ENCODE measurements at places on chromosomes 5 and 9. TPM values are rescaled to one million over a fixed set of nuclear protein-coding genes. Genes with fewer than 3 reads are reported as not detected.
A peak's percentile ranks its signal among the peaks of the same experiment; 100 is the strongest.

- peak; percentile 51 for DNase-seq
Measured at GRCh38 chr5:148179234-148179824, 11.0 kb downstream of the SPINK14 start.

DNA sequence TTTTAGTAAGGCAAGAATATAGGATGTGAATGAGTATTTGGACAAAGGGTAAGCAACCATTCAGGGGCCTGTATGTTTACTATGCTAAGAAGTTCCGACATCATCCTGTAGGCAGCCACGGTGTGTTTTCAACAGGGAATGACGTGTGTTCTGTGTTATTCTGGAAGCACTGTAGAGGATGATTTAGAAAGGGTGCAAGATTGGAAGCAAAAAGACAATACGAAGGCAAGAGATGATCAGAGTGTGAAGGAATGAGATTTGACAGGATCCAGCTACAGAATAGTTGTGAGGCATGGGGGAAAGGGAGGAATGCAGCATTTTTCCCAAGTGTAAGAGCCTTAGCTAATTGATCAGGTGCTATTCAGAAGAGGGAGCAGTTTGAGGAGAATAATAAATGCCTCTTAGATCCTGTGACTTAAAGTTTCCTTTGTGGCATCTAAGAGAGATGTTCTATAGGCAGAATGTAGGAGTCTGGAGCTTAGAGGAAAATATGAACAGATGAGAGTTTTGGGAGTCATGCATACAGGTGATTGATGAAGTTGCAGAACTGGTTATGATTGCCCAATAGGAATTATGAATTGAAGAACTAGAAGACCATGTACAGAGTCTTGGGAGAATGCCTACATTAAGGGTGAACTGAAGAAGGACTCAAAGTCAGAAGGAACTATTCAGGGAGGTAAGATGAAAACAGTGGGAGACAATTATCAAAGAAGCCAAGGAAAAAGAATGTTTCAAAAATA lies 2.5 kb downstream of the SMC5 start:
- DNase-seq = no peak

- DNase-seq = no peak
Measured at GRCh38 chr9:96868709-96869108, 14.4 kb upstream of the ZNF782 start.

DNA sequence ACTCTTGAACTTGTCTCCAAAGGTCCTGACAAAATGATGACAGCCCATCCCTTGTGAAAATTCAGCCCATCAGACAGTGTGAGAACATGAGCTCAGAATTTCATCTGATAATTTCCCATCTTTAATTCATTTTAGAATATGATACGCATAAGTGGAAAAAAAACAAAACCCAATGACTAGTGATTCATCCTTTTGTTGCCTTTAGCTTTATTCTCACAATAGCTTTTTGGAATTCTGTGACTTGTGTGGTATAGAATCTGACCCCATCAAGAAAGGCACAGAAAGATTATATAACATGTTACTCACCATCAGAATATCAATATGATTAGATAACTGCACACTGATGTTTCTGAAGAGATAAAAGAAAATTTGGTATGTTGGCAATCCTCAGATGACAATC lies 16.1 kb upstream of the TMED7 start:
- DNase-seq = no peak

DNA sequence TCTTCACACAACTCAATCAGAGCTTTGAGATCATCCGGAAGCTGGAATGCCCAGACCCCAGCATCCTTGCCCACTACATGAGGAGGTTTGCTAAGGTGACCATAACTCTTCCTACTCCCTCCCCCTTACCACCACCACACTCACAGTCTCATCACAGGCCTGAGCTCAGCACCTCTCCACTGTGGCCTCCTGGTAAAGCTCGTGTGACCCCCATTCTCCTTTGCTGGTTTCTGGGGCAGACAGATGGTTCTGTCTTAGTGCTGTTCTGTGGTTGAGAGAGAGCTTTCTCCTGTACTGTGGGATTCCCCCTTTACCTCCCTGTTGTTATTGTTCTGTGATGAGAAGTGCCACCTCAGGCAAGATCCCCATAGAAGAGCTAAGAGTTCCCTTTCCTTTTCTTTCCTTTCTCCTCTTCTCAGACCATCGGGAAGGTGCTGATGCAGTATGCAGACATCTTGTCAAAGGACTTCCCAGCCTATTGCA lies 92.7 kb upstream of the RUSC2 start:
- no peak for DNase-seq

DNA sequence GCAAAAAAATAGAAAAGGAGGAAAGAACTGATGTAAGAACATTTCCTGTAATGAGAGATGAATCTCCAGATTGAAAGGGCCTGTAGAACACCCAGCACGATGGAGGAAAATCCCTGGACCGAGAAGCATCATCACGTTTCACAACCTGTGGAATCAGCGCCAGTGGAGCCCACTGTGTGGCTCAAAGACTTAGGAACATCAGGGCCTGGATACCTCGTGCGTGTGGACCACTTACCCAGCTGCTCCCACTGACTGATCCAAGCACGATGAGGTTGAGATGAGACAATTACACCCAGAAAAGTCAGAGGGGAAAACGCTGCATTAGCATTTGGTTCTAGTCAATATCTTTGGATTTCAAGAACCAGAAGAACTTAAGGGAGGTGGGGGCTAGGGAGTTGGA lies 224.6 kb downstream of the SYK start:
- DNase-seq = no peak

DNA sequence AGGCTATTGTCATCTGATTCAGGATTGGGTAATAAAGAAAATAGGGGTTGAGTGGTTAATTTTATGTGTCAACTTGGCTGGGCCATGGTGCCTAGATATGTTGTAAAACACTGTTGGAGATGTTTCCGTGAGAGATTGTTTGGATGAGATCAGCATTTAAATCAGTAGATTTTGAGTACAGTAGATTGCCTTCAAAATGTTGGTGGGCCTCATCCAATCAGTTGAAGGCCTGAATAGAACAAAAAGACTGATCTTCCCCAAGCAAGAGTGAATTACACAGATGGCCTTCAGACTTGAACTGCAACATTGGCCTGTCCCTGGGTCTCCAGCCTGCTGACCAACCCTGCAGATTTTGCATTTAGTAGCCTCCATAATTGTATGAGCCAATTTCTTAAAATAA lies 401.3 kb upstream of the KIF2A start:
- no peak for DNase-seq

DNA sequence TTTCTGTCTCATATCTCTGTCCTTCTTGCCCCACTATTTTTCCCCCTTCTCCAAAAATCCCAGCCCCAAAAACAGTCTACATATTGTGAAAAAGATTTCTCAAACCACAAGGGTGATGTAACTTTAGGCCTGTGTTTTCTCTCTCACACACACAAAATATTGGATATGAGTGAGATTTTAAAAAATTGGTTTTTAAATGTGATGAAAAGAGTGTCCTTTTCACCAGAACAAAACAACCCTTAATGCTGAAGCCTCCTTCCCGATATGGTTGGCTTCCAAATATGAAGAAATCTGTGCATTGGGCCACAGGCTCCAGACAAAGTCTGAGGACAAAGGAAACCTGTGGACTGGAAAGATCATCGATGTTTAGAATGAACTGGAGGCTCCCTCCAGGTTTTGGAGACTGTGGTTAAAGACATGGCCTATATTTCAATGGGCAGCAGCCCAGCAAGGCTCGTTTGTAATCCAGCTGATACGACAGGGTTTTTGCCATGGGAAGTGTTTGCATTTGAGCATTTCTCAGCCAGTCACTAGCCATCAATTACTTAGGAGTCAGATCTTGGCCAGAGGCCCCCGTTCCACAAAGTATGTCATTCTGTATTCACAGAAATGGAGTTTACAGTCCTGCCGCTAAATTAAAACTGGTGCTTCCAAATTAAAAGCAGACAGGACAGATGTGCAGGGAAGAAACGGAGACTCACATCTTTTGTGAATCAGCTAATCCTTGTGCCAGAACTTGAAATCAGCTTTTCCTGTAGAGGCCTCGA lies 546.3 kb downstream of the EBF1 start:
- peak; percentile 4 for DNase-seq

- peak; percentile 86 for DNase-seq
Measured at GRCh38 chr9:752201-752600, 89.3 kb upstream of the DMRT1 start.

DNA sequence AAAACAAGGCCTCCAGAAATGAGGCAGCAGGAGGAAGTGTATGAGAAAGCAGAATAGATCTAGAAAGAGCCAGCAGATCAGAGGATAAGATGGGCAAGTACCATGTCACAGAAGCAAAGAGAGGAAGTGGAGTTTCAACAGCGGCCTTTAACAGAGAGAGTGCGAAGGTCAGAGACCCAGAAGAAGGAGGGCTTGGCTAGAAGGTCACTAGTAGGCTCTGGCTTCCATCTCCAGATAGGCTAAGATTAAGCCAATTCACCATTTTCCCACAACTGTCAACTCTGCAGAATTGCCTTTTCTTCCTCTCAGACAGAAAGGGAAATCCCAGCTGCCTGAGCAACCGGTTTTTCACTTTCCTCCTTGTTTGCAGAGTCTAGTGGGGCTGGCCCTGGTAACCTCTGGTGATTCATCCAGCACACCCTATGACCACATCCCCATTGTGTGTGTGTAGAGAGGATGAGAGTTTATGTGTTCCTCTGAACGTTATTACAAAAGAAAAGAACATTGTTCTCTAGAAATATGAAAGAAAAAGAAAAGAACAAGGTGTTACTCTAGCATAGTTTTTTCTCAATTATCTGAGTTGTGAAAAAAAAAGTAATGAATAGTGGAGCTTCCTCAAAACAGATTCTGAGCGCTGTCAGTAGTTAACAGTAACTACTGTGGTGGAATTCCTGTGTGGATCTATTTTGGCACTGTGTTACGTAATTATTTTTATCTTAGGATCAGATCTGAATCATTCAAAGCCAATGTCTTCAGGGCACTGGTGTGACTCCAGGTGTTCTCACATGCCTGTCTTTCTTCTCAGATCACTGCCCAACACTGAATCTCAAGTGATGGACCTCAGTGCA lies 220.4 kb downstream of the ARRDC3 start:
- peak; percentile 92 for DNase-seq

DNA sequence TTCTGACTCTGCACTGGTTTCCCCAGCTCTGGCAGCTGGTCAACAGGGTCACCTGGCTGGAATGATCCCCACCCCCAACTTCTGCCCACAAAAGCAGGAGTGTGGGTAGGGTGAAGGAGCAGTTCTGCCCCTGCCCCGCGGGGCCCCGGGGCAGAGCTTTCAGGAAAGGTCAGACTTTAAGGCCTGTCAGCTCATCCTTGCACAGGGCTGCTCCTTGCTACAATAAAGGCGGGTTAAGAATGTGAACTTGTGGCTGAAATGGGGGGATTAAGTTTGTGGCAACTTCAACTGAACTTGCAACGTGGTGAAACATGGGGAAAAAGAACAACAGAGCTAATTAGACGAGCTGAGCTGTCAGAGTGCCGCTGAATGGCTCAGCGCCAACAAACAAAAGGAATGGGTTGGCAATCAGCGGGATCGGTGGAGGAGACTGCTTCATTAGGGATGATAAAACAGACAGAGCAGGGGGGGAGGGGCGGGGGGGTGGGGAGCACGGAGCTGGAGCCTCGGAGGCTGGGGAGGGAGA lies 50.8 kb downstream of the CRB2 start:
- DNase-seq = no peak

- DNase-seq = peak; percentile 25
Measured at GRCh38 chr5:124061663-124062062, 549.7 kb downstream of the CSNK1G3 start.

DNA sequence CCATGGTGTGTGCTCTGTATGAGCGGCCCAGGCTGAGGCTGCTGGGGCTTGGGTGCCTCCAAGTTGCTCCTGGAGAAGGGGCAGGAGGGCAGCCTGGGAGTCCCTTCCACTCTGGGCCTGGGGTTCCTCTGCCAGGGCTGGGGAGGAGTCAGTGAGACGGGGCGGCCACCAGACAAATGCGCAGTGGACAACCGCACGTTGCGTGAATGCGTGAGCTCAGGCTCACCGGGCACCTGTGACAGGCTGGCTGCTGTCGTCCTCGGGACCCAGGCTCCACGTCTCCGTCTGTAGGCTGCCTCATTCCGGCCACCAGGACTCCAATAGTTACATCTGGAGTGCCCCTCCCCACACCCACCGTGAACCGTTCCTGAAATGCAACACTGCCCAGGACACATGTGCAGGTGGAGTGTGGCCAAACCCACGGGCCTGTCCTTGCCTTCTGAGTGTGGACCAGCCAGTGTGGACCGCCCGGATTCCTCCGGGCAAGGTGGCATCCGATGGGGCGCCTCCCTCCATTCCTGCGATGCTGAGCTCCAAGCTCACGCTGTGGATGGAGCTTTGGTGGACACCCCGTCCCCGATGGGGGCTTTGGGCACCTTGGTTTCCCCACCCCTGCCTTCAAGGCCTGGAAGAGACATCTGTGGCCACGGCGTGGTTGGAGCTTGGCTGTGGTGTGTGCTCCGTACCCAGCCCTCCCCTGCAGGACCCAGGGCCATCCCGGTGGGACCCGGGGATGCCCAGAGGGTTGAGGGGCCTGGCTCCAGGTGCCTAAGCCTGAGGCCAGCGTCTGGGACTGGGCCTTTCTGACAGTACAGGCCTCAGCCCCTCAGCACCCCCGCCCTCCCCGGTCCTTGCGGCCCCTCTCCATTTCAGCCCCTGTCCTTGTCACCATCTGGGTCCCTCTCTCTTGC lies 34.0 kb upstream of the RXRA start:
- DNase-seq = no peak

DNA sequence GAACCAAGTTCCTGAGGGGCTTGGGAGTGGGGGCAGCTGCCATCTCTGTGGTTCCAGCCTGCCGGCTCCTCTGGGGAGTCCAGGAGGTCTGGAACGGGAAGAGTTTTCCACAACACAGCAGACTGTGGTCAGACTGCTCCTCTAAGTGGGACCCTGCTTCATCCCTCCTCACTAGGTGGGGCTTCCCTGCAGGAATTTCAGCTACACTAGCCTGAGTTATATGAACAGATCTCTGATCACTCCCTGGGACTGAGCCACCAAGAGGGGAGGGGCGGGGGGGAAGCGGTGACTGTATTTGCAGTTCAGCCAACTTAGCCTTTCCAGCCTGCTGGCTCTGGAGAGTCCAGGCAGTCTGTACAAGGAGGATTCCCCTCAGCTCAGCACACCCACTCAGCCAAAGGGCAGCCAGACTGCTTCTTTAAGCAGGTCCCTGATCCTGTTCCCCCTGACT lies 19.4 kb downstream of the DTWD2 start:
- DNase-seq = no peak

DNA sequence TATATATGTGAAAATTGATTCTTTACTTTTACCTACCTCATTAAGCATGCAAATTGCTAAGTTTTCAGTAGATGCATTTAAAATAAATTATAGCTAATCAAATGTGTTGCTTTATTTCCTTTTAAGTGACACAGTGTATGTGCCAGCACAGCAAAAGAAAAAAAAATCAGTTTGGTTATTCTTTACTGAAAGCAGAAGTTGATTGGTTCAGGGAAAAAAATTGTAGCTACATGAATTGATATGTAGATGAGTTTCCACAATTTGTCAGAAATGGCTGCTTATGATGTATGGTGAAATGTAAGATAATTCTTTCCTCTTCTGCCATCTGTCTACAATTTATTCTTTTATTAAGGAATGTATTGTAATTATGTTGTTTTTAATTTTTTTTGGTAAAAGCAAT lies 57.8 kb downstream of the PARP8 start:
- DNase-seq = no peak

Gene CHSY3
- total RNA-seq = 0.48 TPM

Gene SLC25A2
- total RNA-seq = not detected

Gene CKMT2
- not detected for total RNA-seq

Gene FOXE1
- total RNA-seq = not detected

Gene PTPN3
- 1.6 TPM for total RNA-seq

Gene PCDHGB7
- total RNA-seq = 0.48 TPM

Gene ECSCR
- 0.60 TPM for total RNA-seq

Gene PLAC8L1
- not detected for total RNA-seq
